Left cardiac atrium (tissue), 4 donors: ENCODE measurements at places on chromosomes 4 and X.

DNA sequence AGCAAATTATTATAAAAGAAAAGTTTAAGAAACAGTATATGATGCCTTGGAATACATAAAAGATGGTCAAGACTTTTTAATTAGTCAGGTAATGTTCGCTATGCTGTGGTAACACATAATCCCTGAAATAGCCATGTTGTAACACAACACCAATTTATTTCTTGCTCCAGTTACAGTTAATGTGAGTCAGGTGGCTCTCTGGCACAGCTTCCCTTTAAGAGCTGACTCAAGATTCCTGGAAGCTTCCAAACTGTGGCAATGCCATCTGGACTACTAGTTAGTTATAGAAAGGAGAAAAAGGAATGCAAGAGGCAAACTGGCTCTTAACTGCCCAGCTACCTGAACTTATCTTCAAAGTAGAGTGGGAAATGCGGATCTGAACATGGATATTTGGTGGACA is 210.5 kb downstream of the CHM start:
- no peak for DNase-seq

DNA sequence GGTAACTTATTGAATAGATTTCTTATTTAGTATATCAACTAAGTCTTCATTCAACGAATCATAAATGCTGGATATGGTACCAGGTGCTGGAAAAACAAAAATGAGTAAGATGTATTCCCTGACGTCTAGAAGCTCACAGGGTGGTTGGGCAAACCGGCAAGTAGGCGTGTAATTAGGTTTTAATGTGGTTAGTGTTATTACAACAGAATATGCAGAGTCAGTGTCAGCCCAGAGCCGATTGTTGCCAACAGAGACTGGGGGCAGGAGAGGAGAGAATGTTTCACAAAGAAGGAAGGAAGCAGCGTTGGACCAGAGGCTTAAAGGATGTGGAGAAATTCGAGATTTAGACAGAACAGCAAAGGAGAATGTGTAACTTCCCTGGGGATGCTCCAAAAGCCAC is 111.7 kb downstream of the TENM3 start:
- DNase-seq, result no peak

GRCh38 chr4:119172223-119172622 is 36.6 kb downstream of the MYOZ2 start:
- no peak for DNase-seq

DNA sequence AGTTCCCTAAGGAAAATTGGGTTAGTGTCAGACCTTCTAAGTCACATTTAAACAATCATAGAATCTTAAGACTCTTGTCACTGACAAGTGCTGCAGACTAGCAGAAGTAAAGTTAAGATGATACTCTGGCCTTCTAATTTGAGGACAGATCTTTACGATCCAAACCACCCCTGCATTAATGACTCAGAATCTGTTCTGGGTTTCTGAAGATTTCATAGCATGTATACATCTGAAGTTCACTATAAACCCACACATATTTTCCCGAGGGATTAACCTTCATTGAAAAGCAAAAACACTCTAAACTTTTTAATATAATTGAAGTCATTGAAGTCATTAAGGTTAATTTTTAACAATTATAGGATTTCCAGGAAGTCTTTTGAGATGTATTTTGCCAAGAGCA is 674.3 kb downstream of the IQCM start:
- no peak for DNase-seq

DNA sequence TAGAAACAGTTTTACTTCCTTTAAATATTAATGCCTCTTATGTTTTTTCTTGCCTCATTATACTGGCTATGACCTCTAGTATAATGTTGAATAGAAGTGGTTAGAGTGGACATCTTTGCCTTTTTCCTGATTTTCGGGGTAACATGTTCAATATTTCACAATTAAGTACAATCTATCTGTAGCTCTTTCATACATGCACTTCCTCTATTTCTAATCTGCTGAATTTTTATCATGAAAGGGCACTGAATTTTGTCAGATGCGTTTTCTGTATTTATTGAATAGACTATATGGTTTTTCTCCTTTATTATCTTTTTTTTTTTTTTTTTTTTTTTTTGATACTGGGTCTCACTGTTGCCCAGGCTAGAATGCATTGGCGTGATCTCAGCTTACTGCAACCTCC is 29.0 kb downstream of the MECP2 start:
- DNase-seq, result no peak

- no peak for DNase-seq
These were observed 219.8 kb downstream of the TLL1 start for GRCh38 chr4:166092797-166093290.

DNA sequence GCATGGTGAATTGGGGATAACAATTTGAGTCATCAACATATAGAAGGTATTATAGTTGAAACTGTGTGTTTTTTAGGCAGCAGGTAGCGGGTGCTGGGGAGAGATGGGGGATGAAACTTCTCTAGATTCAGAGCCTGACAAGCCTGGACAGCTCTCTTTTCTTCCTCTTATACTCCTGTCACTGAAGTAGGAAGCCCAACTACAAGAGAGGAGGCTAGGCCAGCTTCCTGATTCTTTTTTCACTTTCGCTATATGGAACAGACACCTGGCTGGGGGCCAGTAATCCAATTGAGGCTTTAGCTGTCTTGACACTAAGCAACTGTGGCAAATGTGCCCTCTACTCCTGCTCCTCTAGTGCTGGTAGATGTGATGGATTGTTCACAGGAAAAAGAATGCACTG is 69.2 kb downstream of the PHKA1 start:
- no peak for DNase-seq

DNA sequence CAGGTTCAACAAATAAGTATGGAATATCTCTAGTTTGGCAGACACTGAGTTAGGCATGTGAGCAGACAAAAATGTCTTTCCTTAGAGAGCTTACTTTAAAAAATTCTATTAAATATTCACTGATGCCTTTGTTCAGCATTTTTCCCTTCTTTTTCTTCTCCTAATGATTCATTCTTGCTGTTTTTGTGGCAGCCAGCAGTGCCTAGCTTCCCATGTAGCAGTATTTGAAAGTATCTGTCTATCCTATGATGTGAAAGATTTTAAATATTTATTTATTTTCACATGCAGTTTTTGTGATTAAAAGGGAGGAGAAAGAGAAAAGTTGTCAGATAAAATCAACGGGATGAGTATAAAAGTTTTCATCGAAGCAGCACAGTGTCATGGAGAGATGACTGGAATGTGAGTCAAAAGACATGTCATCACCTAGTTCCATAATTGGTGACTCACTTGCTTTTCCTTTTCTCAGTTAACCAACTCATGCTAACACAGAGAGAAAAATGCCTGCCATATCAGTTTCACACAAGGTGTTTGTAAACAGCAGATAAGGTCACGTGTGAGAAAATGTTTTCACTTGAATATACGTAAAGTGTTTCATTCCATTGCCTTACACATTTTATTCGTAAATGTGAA is 69.8 kb downstream of the BMPR1B start:
- DNase-seq, result no peak

- DNase-seq, result no peak
These were observed 1.4 kb downstream of the ADGRL3 start for GRCh38 chr4:61201561-61201960.

DNA sequence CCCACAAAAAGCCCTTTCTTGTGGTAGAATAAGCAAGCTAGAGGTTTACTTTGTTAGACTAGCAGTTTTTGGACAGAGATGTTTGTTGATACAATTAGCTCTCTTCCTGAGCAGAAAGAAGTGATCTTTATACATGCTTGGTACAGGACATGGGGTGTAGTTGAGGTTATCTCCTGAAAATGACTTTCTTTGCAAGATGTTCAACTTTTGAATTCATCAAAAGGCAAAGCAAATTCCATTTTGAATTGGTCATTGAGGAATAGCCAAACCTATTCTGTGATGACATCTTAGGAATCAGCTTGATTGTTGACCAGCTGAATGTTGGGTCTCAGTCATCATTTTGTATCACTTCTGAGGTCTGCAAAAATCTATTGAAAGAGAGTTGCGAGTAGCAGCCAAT is 3.8 kb downstream of the CPE start:
- DNase-seq, result no peak

- no peak for DNase-seq
These were observed 77.3 kb downstream of the CHRNA9 start for GRCh38 chr4:40412388-40412787.

DNA sequence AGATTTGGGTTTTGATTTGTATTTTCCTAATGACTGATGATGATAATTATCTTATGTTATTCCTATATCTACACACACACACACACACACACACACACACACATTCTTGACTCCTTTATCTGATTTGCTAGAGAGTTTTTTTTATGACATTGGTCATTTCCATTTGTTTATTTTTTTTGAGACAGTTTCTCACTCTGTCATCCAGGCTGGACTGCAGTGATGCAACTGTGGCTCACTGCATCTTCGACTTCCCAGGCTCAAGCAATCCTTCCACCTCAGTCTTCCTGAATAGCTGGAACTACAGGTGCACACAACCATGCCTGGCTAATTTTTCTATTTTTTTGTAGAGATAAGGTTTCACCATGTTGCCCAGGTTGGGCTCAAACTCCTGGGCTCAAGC is 6.7 kb downstream of the ZNF81 start:
- no peak for DNase-seq

- DNase-seq, result no peak
These were observed at the start of gene CLTRN for GRCh38 chrX:15664487-15665444. Gene CLTRN, minus strand, starts transcription at chrX:15664805. Its CDS starts 30 bp downstream, at chrX:15664775.

- DNase-seq, result no peak
These were observed 57.8 kb upstream of the PLAC8 start for GRCh38 chr4:83172371-83172770.

GRCh38 chr4:653080-653821 is 20.8 kb downstream of the ATP5ME start:
- DNase-seq, result no peak

GRCh38 chr4:189305500-189305899 is 635.2 kb upstream of the FRG1 start:
- DNase-seq, result no peak

DNA sequence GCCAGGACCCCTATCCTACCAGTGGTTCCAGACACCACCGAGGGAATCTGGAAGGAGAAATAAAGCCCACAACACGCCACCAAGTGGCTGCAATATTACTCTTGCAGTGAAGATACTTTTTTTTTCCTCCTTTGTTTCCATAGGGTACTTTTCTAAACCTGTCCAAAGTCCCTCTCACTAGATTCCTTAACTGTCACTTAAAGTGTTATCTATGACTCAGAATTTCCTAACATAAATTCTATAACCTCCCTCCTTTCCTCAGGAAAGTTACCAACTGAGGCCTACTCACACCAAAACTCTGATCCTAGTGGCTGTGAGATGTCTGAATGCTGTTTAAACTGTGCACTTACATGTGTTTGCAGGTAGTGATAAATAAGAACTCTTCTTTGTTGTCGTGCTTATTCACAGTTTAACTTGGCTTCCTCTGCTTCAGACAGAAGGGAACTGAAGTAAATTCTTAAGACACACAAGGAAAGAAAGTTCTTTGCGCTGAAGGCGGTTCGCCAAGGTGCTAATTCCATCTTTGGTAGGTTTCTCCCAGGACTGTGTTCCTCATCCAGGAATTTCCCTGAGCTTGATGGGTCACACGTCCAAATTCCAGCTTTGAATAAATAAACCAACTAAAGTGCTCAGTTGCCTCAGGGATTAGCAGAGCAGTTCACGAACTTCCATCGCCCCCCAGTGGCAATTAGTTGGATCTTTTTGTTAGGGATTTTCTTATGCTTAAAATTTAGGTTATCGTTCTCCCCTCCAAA is 10.7 kb upstream of the HCCS start:
- DNase-seq, result peak; percentile 24

GRCh38 chr4:69830192-69830559 is 29.8 kb downstream of the SULT1E1 start:
- DNase-seq, result no peak

- DNase-seq, result no peak
These were observed 12.2 kb upstream of the TMEM128 start for GRCh38 chr4:4260185-4260751.

DNA sequence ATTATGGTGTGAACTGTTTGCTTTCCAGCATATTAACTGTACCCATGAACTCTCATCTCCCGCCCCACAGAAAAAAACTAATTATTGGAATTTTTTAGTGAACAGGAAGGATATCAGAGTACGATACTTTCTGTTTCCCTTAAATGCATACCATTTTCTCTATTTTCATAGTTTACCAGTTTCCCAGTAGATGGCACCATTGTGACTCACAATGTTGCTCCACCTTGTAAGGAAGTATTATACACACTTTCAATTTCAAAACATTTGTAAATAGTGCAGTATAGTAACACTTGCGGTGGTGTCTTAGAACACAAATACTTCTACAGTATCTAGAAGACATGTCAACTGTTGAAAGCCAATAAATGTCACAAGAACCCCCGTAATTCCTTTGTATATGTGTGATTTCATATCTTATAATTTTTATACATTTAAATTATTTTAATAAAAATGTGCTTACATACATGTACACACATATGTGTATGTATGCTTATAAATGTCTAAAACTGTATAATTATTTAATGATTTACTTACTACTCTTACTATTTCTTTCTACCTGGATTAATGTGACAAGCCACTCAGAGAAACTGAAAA is 167.3 kb downstream of the SLIT2 start:
- DNase-seq, result no peak

- DNase-seq, result peak; percentile 86
These were observed 126.5 kb downstream of the KIT start for GRCh38 chr4:54784161-54784671.

- DNase-seq, result no peak
These were observed 631.5 kb downstream of the PCDH7 start for GRCh38 chr4:31351695-31352094.
